ENCODE measurements at places on chromosomes 4 and X. TPM values are rescaled to one million over a fixed set of nuclear protein-coding genes. Genes with fewer than 3 reads are reported as not detected.

DNA sequence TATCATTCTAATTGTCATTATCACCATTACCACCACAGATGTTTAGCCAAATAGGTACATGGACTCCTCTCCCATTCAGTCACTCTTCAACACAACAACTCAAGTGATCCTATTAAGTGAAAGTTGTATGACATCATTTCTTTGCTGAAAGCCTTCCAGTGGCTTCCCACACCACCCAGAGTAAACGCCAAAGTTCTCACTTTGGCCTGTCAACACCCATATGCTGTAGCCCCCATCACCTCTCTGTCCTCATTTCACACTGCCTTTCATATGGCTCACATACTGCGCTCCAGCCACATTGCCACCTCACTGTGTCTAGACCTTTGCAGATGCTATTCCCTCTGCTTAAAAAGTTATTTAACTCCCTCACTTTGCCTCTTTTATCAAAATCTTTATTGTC lies 682.3 kb downstream of the ADGRL3 start:
- no peak for DNase-seq

GRCh38 chr4:3296651-3297050 lies 3.8 kb downstream of the RGS12 start:
- DNase-seq: peak; percentile 9

GRCh38 chr4:15912961-15913630 lies 25.4 kb downstream of the FGFBP1 start:
- DNase-seq: no peak

DNA sequence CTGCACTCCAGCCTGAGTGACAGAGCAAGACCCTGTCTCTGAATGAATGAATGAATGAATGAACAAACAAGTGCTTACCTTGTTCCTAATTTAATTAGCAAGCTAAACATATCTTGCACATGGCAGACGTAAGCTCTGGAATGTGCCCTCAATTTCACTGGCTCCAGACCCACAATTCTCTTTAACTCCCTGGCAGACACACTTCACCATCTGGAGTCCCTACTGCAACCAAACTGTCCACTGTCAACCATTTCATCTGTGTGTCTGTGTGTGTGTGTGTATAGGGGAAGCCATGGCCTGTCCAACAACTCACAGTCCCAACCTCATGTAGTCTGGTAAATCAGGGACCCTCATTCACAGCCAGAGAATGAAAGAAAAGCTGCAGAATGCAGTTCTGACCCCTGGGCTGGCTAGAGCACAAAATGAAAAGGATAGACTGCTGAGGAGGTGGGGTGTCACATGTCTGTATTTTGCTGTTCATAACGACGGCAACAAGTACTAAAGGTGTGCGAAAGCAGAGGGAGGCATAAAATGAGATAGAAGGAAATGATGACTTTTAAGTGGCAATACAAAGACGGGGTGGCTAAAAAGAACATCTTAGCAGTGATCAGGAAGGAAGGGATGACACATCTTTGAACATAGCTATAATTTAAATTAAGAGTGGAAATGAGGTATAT lies 114.1 kb downstream of the TSPAN5 start:
- no peak for DNase-seq

PF4V1 gene
- not detected for polyA plus RNA-seq

ARX gene
- 0.18 TPM for polyA plus RNA-seq

NDST4 gene
- polyA plus RNA-seq: 0.61 TPM
